ENCODE measurements at places on chromosomes 1 and 21. TPM values are rescaled to one million over a fixed set of nuclear protein-coding genes. Genes with fewer than 3 reads are reported as not detected.

DNA sequence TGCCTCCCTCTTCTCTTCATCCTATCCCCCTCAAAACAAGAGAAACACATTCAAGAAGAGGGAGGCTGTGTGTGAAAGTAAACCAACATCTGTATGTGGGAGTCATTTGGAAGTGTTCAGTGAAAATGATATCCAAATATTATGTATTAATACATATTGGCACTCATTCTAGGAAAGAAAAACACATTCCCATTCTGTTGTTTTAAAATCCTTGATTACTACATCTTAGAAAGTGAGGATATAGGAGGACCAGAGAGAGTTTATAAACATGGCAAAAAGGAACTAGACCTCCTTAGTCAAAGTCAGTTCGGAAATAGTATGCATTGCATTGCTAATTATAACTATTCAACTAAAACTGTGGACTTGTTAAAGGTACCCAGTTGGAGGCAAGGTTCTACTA, 786.6 kb downstream of the ADGRL2 start:
- no peak for DNase-seq

DNA sequence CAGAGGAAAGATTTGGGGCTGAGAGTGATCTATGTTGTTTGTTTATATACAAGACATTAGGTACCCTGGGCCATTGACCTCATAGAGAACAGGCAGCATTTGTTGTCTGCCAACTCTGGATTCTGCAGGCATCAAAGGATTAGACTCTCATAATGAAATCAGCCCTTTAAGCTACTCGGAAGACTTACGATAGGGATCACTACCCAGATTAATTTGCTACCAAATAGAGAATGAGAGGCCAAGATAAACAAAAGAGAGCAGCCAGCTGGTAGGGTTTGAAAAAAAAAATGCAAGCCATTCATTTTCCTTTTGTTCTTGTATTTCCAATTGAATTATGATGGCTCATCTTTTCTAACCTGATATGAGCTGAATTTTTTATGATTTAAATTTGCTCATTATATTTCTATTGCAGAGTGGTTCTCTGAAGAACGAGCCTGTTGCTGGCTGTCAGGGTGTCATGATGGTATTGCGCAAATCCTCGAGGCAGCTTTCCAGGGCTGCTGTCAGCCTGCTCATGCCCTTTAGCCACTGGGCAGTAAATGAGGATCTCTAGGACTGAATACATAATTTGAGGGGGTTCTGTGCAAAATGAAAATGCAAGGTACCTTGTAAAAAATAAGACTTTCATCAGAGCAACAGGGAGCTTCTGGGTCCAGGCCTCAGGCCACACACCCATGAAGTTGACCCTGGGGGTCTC, 116.4 kb upstream of the KCNJ15 start:
- no peak for DNase-seq

GRCh38 chr1:106254748-106255147, 801.7 kb upstream of the PRMT6 start:
- no peak for DNase-seq

The BTBD19 gene
- total RNA-seq: 2.5 TPM

DNA sequence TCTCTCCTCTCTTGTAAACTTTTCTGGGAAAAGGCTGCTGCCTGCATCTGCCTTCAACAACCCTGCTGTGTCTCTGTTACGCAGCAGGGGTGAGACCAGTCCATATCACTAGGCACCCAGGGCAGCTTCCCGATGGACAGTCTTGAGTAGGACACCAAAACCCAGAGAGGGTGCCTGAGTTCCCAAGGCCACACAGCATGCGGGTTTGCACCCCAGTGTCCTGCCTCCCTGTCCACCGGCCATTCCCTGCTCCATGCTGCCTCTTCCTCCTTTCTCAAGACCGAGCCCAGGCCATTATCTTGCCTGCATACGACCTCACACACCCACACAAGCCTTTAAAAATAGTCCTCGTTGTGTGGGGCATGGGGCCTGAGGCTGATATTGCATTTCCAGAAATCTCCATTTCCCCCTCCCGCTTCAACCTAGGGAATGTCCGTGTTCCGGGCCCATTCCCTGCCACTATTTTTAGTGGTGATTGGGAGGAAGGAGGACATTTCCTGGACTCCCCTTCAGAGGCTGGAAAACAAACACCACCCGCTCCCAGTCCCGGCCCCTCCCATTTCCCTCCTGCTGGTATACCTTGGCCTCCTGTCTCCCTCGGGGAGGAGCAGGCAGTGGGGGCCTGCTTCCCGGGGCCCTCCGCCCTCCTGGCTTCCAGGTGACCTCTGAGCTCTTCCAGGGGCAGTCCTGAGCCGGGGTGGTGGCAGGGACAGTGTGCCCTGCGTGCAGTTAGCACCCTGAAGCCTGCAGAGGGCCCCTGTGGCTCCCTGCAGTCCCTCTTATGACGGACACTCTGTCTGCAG, 132.4 kb upstream of the TMEM51 start:
- peak; percentile 44 for DNase-seq

The DEDD gene
- total RNA-seq: 33.8 TPM

The A3GALT2 gene
- total RNA-seq: not detected

DNA sequence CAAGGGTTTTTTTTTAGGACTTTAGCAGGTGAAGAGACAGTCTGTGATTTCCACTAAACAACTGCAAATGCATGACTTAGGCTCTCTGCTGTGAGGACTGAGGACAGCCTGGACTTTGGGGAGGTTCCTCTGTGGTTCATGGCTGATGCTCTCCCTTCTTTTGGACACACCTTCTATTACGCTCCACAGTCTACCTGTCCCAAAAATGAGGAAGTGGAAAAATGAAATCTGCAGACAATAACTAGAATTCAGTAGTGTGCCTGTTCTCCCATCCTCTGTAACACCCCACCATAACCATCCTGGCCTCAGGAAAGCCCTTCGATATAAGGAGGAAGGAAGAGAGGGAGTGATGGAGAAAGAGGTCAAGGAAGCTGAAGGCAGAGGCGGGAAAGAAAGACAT, 68.7 kb downstream of the NTPCR start:
- no peak for DNase-seq
